Muscle of leg (tissue), 16 donors: ENCODE measurements at places on chromosomes 6 and 20.
A peak's percentile ranks its signal among the peaks of the same experiment; 100 is the strongest.

DNA sequence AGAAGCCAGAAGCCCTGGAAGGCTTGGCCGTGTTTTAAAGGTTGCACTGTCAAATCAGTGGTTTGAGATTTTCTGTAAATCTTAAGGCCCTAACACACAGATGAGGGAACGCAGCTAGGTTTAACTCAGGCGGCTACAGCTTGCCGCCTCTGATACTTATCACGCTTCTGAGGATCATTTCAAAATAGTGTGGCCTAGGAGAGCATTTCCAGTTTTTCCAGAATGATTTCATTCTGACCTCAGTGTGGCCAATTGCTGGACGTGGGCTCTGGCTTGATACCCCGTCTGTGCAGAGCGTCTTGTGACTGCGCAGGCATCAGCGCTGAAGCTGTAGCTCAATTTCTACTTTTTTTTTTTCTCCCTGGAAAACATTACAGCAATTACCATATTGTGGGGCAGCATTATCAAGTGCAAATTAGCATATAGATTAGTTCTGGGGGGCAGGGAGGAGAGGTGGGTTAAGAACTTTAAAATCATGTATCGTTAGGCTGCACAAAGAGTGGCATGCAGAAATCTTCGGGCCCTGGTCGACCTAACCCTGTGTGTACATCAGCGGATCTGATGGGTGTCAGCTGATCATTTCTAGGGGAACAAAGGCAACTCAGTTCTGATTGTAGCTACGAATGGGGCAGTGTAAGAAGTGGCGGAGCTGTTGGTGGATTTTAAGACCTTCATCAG lies 105.0 kb upstream of the EEF1E1 start:
- DNase-seq, result no peak

DNA sequence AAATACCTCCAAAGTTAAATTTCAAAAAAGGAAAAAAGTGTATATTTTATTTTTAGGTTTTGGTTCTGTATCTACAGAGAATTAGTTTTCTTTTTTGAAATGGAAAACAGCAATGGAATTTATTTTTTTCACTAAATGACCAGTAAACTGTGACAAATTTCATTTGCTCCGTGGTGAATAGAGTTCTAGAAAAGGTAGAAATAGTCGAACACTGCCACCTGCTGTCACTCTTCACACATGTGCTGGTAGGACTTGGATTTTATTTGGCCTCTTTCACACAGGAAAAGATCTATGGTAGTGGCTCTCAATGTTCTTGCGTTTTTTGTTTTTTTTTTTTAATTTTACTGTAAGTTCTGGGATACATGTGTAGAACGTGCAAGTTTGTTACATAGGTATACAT lies 312.5 kb downstream of the EYA4 start:
- DNase-seq, result peak; percentile 82

GRCh38 chr6:104601721-104602120 lies 258.0 kb downstream of the HACE1 start:
- DNase-seq, result no peak

DNA sequence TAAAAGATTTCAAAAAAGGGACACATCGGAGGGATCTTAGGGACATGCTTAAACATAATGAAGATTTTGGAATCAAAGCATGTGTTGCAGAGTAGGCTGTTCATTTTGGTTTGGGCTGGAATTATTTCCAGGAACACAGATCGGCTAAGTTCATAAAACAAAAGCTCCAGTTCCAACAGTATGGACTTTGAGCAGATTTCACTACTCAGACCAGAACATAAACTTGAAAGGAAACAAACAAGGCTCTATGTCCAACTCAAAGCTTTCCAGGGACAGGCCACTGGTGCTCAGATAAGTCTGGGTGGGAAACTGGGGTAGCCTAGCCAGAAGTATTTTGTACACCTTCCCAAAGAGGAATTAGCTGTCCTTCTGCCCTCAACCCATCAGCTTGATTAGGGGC lies 51.2 kb upstream of the GMPR start:
- DNase-seq, result no peak

DNA sequence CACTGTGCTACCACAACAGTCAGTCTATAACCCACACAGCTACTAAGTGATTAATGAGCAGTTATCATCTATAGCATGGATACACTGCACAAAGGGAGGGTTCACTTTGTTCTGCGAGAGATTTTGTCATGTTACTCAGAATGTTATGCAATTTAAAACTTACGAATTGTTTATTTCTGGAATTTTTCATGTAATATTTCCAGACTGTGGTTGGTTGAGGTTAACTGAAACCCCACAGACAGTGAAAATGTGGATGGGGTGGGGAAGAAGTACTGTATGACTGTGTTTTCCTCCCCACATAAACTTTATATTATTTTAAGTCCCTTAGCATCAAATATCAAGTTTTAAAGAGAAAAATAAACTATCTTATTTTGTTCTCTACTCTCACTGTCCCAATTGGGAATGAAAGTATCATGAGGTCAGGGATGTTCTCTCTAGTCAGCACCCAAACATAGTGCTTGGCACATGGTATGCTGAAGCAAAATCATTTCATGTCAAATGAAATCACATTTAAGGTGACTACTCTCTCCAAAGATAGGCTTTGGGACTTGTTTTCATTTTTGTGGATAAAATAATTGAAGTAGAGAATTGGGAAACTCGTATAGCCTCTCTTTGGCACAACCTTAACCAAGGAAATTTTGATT lies 25.4 kb downstream of the DOP1A start:
- no peak for DNase-seq

- DNase-seq, result no peak
Observed at GRCh38 chr6:12222405-12223366, 67.5 kb upstream of the EDN1 start.

DNA sequence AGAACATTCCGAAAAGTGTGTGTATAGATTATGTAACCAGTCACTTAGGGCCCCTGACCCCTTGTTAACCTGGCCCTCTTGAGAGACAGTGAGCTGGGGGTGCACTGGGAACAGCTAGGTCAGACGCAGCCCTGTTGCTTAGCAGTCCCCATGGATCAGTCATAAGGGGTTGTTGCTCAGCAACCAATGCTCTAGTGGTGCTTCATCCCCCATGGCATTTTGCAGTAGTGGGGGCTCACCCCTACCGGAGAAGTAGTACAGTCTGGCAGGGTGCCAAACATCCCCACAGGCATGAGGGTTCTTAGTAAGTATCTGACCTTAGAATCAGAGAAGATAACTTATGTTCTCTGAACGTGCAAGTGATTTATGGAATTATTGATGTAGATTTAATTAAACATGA lies 12.3 kb downstream of the PKIB start:
- DNase-seq, result no peak

- DNase-seq, result no peak
Observed at GRCh38 chr6:29602564-29603361, 17.8 kb downstream of the OR2H2 start.

DNA sequence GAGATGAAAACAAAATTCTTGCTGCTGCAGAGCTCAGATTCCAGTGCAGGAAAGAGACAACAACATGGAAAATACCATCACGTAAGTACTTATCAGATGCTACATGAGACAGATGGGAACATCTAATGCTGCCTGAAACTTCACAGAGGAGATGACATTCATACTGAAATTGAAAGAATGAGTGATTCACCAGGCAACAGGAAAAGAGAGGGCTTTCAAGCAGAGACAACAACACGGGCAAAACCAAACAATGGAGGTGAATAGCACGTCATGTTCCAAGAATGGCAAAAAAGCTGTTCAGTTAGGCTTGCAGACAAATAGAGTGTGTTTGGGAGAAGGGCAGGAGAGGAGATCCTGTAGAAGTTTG lies 39.3 kb downstream of the GTF2H5 start:
- DNase-seq, result no peak

- peak; percentile 55 for DNase-seq
Observed at GRCh38 chr20:52150440-52151258, 40.9 kb downstream of the ZFP64 start.

DNA sequence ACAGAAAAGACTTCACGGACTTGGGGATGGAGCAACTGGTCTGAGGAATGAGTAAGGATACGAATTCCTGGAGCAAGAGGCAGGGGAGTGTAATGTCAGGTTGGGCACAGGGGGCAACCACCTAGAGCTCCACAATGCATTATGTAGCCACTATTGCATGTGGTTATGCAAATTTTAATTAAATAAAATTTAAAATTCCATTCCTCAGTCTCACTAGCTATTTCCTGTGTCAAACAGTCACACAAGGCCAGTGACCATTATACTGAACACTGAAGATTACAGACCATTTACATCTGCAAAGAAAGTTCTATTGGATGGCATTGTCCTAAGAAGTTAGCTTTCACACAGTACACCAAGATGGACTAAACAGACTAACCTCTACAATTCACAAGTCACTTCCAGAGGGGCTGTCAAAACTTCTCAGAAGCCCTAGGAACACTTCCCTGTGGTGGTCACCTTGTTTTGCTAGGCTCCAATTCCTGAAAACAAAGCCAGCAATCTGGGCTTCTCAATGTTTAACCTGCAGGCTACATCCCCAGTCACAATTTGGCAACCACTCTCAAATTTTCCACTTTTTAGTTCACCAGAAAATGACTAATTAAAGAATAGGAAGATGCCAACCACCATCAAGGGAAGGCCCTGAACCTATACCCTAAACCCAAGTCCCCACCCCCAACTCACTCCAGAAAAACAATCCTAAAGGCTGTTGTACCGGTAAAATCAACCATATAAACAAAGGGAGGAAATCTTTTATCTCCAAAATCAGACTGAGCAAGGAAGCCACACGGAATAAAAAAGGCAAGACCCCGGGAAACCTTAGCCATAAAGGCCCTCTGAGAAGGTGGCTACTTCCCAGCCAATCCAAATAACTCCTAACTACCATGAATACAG lies 34.2 kb upstream of the C20orf203 start:
- DNase-seq, result no peak

DNA sequence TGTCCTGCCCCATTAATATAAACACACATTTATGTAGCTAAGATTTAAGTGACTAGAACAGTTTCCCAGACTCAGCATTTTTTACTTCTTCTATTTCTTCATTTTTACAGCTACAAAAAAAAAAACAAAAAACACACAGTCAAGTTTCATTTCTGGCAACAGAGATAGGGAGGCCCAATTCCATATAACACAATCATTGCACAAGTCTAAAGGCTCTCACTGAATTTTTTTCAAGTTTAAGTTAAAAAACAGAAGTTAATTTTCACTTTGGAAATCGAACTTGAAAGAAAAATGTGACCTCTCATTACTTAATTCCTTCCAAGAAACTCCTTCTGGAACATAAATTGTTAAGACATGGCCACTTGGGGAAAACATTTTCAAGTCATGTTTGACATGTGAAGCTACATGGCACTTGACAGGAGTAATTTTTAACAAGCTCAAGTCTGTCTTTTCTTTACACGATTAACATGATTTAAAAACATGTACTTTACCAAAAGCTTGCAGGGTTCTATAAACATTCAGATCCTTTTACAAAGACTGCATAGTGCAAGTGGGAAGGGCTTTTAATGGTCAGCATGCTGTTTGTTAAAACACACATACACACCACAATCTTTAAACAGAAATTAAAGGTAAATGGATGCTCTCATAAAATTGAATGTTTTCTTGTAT lies 100.1 kb upstream of the CCDC28A start:
- DNase-seq, result peak; percentile 68

GRCh38 chr6:20584100-20584731 lies 50.0 kb downstream of the CDKAL1 start:
- DNase-seq, result no peak

GRCh38 chr6:56742122-56742791 lies 99.6 kb upstream of the DST start:
- no peak for DNase-seq

DNA sequence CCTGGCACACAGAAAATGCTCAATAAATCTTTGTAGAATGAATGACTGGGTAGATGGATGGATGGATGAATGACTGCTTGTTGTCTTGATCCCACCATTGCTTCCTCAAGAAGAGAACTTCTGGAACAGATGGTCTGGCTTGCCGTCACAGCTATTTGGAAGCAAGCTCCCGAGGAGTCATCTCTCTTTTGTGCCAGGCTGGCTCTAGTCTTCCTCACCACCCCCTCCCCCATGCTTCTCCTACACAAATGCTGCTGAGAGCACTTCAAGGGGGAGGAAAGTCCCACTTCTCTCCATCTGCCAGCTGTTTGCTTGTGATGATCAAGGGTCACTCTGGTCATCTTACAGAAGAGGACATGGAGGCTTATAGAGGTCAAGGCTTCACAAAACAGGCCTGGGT lies 11.6 kb upstream of the KCNG1 start:
- DNase-seq, result no peak

- DNase-seq, result peak; percentile 35
Observed at GRCh38 chr20:19964289-19965265, 52.6 kb upstream of the NAA20 start.

DNA sequence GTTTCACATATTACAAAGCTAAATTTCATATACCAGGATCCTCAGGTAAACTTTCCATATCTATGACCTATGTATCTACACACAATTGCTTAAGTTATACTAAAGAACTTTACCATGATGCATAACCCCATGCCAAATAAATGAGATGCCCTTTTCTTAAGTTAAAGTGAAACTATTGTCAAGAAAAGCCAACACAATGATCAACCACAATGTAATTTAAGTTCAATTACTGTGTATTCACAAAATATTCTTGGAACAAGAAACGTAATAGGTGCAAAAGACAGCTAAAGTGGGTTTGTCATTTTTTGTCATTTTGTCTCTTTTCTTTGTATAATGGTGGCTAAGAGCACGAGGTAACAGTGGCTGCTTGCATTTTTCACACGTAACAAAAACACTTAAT lies 158.0 kb upstream of the SHLD1 start:
- no peak for DNase-seq

- peak; percentile 54 for DNase-seq
Observed at GRCh38 chr6:13013681-13014503, 297.3 kb downstream of the PHACTR1 start.

DNA sequence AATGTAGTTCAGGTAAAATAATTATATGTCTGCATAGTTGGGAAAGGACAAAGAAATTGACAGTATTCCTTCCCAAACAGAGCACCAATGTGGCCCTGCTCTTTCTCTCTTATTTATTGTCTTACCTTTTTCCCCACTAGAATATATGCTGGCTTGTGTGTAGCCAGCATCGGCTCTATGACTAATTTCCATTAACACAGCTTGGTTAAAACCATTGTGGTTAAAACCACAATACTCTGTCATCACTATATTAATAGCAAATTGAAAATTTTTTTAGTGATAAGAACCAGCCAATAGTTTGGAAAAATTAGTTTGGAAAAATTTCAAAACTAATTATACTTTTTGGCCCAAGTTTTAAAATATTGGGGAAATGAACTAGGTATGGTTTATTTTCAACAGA lies 535.1 kb downstream of the UTRN start:
- DNase-seq, result no peak
